ENCODE measurements at places on chromosomes 3 and 15. TPM values are rescaled to one million over a fixed set of nuclear protein-coding genes. Genes with fewer than 3 reads are reported as not detected.

- no peak overlapping the region for H3K4me3 ChIP-seq
- H3K4me1 ChIP-seq = peaks cover 53% of the 10 kb centered on the region
- no peak for ATAC-seq
- peaks cover 5% of the 10 kb centered on the region for H3K36me3 ChIP-seq
Measured at GRCh38 chr15:78064544-78064943, 13.0 kb downstream of the TBC1D2B start.

DNA sequence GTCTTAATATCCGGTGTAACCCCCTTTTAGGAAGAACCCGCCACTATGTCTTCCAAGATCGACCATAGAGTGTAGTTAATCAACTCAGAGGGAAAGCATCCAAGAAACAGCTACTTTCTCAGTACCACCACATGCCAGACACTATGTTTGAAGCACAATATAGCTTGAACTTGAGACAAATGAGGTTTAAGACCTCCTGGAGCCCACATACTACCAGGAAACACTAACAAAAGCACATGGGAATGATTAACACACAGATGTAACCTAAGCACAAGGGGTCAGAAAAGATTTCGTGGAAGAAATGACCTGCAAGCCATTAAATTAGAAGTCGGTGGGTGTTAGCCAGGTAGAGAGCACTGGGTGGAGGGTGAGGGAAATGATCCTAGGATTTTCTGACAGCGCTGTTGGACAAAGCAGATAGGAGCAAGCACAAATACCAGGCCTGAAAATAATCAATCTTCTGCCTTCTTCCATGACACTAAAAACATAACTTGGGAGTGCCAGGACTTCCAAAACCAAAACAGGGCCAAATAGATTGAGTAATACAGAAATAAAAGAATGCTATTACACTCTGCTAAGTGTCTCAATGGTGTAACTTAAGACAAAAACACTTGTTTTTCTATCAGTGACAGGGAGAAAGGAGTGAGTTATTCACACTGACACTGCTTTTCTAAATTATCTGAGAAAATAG lies 213.7 kb downstream of the FOXP1 start:
- no peak overlapping the region for H3K4me3 ChIP-seq
- no peak for ATAC-seq
- no peak overlapping the region for H3K27ac ChIP-seq
- no peaks in the 10 kb centered on the region for H3K27me3 ChIP-seq

DNA sequence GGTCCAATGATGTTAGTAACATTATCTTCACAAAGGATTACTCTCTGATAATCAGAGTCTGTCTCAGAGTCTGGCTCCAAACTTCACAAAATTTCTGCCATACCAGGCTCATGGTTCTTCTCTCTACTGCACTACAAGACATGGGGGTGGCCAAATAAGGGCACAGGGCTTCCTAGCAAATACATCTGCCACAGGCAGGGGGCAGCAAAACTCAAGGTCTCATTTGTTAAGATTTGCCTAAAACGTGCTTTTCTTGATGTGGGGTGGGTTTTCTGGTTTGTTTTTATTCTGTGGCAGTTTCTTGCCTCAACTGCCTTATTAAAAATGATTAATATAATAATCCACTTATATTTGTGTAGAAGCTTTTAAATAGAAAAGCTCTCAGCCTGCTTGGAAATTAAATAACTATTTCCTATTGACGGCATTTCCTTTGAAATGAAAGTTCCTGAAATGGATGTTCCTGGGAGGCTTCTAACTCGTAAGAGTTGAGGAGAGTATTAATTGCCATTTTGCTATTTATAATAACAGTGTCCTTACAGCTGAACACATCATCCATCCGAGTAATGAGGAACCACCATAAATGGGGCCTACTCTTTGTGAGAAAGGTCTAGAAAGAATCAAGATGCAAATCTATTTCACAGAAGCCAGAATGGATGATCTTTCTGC lies 53.8 kb downstream of the SST start:
- no peaks in the 10 kb centered on the region for H3K4me1 ChIP-seq
- peak; percentile 58 for ATAC-seq
- peaks cover 10% of the 10 kb centered on the region for H3K27me3 ChIP-seq
- H3K27ac ChIP-seq = no peak overlapping the region
- no peaks in the 10 kb centered on the region for H3K36me3 ChIP-seq
- no peak overlapping the region for H3K4me3 ChIP-seq

DNA sequence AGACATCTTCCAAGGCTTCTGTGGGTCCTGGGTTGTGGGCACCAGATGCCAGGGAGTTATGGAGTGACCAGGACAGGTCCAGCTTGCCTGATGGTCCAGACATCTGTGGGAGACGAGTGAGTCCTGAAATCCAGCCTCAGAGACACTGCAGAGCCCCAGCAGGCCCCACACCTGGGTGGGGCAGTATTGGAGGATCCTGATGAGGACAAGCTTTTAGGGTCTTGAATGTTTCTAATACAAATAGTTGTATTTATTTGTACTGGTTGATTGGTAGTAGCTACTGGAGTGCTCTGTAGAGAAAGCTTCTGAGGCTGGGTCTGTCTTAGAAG lies 67.5 kb upstream of the PRR23C start:
- ATAC-seq = no peak
- peaks cover 8% of the 10 kb centered on the region for H3K4me1 ChIP-seq
- no peak overlapping the region for H3K4me3 ChIP-seq
- H3K36me3 ChIP-seq = no peaks in the 10 kb centered on the region
- peaks cover 8% of the 10 kb centered on the region for H3K27me3 ChIP-seq

TEX55 gene
- total RNA-seq = not detected

DNA sequence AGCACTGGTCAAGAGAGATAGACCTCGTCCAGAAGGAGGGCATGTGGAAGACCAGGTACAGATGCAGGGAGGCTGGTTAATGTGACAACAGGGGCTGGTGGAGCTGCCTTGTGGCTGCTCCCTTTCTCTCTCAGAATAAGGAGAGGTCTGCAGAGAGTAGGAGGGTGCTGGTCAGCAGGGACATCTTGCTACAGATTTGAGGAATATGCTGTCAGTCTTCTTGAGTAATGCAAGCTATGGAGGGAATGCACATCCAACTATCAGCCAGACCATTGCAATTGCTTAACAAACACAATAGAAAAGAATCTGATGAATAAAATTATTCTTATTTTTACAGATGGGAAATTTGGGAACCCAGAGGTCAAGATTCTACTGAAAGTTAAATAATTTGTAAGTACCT lies 20.3 kb upstream of the SIAH2 start:
- no peaks in the 10 kb centered on the region for H3K36me3 ChIP-seq
- no peak for ATAC-seq
- peak overlapping the region; percentile 94 for H3K27ac ChIP-seq
- no peaks in the 10 kb centered on the region for H3K27me3 ChIP-seq

- H3K27me3 ChIP-seq = no peaks in the 10 kb centered on the region
- peaks cover 94% of the 10 kb centered on the region for H3K36me3 ChIP-seq
- peaks cover 48% of the 10 kb centered on the region for H3K4me1 ChIP-seq
- ATAC-seq = no peak
- peak overlapping the region; percentile 98 for H3K27ac ChIP-seq
- peak overlapping the region; percentile 84 for H3K4me3 ChIP-seq
Measured at GRCh38 chr15:38559636-38560307, 4.8 kb downstream of the RASGRP1 start.

DNA sequence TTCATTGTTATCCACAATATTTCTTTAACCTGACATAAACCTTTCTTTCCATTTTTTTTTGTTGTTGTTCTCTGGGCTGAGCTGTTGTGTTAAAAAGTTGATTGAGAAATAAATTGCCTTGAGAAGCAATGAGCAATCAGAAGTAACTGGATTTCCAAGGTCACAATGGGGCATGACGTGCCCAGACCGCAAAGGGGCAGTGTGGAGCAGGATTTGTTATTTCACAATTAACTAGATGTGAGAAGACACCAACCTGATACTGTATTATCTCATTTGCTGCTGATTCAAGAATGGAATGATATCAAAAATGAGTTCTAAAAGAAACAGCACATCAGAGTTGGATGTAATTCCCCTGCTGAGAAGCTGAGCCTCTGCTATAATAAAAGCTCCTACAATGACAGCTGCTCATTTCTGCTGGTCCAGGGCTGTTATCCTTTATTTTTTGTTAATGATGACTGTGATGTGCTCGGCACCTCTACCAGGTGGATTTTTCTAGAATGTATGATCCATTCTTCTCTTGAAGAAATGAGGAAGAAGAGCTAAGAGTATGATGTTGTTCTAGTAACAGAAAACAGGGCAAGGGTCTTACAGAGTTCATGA lies 28.1 kb downstream of the CPNE4 start:
- H3K4me3 ChIP-seq = no peak overlapping the region
- no peak for ATAC-seq
- H3K27me3 ChIP-seq = peaks cover 9% of the 10 kb centered on the region
- no peaks in the 10 kb centered on the region for H3K4me1 ChIP-seq

- no peak overlapping the region for H3K27ac ChIP-seq
- H3K4me3 ChIP-seq = no peak overlapping the region
- no peak for ATAC-seq
- H3K36me3 ChIP-seq = no peaks in the 10 kb centered on the region
- peaks cover 6% of the 10 kb centered on the region for H3K27me3 ChIP-seq
Measured at GRCh38 chr3:101193957-101194356, 126.4 kb downstream of the IMPG2 start.

- no peak for ATAC-seq
- peaks cover 54% of the 10 kb centered on the region for H3K36me3 ChIP-seq
- peaks cover 33% of the 10 kb centered on the region for H3K4me1 ChIP-seq
- peak overlapping the region; percentile 93 for H3K27ac ChIP-seq
- peak overlapping the region; percentile 95 for H3K4me3 ChIP-seq
Measured at GRCh38 chr3:153166206-153166605, 4.2 kb downstream of the RAP2B start.

GRCh38 chr3:122908251-122908650 lies 113.4 kb downstream of the SLC49A4 start:
- no peak overlapping the region for H3K27ac ChIP-seq
- H3K4me1 ChIP-seq = no peaks in the 10 kb centered on the region
- no peaks in the 10 kb centered on the region for H3K36me3 ChIP-seq
- no peak for ATAC-seq

- peaks cover 26% of the 10 kb centered on the region for H3K4me1 ChIP-seq
- peaks cover 17% of the 10 kb centered on the region for H3K36me3 ChIP-seq
- ATAC-seq = no peak
- H3K27me3 ChIP-seq = no peaks in the 10 kb centered on the region
- no peak overlapping the region for H3K4me3 ChIP-seq
Measured at GRCh38 chr3:72372161-72372560, 476.1 kb downstream of the SHQ1 start.
